ENCODE measurements at places on chromosomes 1 and 21.

DNA sequence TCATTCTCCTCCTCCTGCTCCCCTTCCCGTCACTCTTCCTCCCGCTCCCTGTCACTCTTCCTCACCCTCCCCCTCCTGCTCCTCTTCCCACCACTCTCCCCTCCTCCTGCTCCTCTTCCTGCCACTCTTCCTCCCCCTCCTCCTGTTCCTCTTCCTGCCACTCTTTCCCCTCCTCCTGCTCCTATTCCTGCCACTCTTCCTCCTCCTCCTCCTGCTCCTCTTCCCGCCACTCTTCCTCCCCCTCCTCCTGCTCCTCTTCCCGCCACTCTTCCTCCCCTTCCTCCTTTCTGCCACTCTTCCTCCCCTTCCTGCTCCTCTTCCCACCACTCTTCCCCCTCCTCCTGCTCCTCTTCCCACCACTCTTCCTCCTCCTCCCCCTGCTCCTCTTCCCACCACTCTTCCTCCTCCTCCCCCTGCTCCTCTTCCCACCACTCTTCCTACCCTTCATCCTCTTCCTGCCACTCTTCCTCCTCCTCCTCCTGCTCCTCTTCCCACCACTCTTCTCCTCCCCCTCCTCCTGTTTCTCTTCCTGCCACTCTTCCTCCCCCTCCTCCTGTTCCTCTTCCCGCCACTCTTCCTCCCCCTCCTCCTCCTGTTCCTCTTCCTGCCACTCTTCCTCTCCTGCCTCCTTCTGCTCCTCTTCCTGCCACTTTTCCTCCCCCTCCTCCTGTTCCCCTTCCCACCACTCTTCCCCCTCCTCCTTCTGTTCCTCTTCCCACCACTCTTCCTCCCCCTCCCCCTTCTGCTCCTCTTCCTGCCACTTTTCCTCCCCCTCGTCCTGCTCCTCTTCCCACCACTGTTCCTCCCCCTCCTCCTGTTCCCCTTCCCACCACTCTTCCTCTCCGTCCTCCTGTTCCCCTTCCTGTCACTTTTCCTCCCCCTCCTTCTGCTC lies 28.7 kb upstream of the ARTN start:
- DNase-seq = no peak

GRCh38 chr1:10188133-10188650 lies 22.2 kb upstream of the KIF1B start:
- no peak for DNase-seq

DNA sequence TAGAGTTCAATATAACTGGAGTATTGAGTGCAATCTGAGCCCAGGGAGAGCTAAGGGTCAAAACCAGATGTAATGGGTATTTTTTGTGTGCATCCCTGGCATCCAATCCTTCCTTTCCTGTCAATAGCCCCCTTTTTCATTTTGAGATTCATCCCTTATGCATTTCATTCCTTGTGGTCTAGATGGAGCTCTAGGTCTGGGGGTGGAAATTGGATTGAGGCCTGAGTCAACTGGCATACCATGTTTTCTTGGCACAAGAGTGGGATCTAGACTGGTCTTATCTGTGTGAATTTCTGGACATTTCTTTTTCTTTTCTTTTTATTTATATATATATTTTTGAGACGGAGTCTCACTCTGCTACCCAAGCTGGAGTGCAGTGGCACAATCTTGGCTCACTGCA lies 67.3 kb upstream of the RAB3GAP2 start:
- DNase-seq = no peak

- no peak for DNase-seq
These were observed 107.1 kb downstream of the TLR5 start for GRCh38 chr1:223035724-223036478.

DNA sequence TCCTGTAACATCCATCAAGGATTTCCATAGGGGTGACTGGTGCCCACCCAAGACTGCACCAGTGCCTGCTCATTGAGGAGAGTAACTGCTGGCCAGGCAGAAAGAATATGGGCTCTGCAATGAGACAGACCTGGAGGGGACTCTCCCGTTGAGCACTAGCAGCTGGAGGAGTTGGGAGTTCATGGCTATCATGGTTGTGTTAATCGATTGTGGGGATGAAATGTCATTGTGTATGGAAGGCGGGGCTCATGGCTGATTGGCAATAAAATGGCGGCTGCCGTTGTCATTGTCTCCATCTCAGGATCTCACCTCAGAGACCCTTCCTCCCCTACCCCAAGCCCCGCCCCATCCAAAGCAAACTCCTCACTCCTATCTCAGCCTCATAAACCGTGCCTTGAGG lies 3.9 kb downstream of the TMEM125 start:
- no peak for DNase-seq

GRCh38 chr1:201259476-201260235 lies 23.6 kb upstream of the PKP1 start:
- no peak for DNase-seq

DNA sequence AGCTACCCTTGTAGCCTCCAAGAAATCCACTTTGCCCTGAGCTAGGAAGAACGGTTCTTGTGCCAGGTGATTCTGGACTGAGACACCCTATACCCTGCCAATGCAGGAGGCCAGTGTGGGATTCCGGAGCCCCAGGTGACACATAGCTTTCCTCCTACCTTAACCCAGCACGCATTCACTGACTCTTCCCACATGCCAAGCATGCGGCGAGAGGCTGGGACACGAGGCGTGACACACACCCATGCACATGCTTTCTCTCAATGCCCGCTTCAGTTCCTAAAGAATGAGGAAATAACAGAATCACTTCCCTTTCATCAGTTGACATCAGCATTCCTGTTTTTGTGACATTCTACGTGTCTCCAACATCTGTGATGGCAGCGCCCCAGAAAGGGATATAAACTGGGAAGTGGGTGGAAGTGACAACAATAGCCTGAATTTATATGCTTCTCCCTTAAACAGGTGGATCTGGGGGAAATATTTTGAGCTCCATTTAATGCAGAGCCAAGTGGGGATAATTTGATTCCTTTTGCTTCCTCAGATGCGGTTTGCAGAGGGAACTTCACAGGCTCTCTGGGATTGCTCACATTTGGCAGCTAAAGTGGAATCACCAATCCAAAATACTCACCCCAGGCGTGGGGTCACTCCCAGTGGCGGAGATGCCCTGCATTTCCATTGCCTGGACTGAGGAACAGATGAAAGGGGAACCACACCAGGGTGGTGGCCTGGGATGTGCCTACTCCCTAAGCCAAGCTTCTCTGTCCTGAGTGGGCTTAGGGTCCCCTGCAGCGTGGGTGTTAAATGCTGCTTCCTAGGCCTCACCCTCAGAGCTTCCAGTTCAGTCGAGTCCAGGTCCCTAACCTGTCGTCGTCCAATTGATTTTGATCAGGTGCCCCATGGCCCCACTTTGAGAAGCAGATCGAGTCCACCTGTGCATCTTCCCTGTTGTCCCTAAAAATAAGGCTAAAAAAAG lies 445.1 kb downstream of the SIPA1L2 start:
- DNase-seq = no peak

- no peak for DNase-seq
These were observed 17.1 kb downstream of the ARHGEF16 start for GRCh38 chr1:3471356-3472087.

DNA sequence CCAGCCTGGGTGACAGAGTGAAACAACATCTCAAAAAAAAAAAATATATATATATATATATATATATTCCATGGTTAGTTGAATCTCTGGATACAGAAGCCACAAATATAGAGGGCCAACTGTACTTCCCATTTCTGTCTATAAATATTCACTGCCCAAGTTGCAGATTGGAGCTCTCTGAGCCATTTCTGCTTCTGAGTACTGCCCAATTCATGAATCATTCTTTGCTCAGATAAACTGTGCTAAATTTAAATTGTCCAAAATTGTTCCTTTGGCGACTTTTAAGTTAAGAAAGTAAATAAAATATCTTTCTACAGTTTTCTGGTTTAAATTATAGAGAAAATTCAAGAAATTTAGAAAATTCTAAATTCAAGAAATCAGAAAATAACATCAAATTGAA lies 23.2 kb upstream of the C1orf146 start:
- no peak for DNase-seq

DNA sequence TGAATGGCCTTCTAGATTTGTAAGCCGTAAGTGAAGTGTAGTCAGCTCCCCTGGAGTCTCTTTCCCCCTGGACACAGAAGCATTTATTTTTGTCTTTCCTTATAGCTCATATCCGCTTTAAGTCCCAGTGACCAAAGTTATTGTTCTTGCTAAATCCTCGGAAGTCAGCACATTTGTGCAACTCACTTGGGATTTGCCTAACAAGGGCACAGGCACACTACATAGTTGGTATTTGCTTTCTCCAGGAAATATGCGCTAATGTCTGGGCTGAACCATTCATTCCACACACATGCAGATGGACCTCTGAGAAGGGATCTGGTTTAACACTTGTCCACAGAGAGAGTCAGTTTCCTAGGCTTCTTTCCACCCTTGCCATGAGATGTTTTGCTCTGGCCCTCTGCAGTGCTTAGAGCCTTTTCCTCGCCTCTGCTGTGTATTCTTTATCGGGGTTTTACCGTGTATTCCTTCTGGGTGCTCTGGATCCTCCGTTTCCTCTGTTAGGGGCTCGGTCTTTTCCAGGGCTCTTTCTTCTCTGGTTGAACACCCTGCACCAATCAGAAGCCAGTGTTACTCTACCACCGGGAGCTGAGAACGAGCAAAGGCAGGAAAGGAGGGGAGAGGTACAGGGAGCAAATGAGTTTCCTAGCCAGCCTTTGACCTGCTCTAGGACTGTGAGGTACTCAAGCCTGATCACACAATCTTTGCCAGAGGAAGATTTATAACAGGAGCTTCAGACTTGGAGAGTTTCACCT lies 72.4 kb downstream of the ABCA4 start:
- DNase-seq = no peak

DNA sequence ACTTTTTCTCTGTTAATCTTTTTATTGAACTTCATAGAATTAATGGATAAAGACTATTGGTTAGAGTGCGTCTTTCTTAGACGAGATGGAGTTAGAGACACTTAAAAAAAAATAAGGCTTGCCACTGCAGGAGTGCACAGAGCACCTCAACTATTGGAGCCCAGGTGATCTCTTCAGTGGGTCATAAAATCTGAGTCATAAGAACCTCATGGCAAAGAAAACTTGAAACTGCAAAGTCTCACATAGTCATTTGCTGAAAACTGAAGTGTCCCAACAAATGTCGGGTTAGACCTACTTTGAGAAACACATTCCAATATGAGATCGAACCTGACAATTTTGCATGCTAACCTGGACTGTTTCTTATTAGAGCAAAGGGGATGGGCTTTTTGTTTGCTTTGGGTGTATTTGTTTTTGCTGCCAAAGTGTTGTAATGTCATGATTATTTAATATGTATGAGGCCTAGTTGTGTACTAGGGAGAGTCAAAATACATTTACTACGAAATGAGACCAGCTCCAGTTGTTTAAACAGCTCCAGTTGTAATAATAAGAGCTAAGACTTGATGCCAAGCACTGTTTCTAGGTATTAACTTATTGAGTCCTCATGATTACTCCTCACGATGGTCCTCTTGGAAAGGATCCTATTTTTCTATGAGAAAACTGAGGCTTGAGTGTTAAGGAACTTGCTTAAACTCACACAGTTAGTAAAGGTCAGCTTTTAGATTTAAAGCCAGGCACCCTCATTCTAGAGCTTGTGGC lies 65.1 kb downstream of the DDR2 start:
- DNase-seq = no peak

- no peak for DNase-seq
These were observed 13.7 kb downstream of the FGR start for GRCh38 chr1:27621051-27621920.

DNA sequence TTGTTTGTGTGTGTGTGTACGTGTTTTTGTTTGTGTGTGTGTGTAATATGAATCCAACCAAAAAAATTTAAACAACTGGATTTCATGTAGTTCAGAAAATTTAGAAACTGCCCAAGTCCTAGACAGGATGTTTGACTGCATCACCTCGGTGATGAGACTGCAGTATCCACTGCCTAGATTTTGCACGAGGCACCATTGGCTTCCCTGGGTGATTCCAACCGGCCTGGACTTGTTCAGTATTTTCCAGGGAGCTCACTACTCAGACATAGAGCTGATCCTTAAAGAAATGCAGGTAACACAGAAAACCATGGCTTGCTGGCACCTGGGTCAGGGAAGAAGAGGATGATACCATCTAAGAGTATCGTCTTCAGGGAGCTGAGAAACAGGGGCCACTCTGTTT lies 18.2 kb upstream of the KCNK2 start:
- no peak for DNase-seq

- no peak for DNase-seq
These were observed 352.0 kb downstream of the NUF2 start for GRCh38 chr1:163673759-163674151.

DNA sequence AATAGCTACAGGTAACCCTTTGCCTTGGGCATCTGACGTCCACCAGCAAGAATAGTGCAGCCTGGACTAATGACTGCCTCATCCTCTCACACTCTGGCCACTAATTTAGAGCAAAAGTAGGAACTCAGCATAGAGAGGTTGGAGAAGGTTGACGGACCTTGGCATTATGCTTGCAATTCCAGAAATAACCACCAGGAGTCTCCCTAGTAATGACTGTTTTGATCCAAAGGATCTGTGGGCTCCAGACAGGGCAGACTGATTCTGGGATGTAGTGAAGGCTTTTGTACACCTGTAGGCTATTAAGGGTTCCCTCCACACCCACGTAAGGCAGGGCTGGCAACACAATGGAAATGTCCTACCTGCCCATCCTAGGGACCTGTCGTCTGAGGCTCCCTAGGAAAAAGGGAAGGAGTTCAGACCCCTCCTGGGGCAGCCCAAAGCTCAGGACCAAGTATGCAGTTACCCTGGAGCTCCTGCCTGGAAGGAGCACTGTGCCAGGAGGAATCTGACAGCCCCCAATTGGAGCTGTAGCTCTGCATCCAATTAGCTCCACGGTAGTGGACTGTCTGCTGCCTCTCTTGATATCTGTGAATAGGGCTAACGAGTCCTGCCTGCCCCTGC lies 91.0 kb upstream of the TMEM51 start:
- DNase-seq = no peak

DNA sequence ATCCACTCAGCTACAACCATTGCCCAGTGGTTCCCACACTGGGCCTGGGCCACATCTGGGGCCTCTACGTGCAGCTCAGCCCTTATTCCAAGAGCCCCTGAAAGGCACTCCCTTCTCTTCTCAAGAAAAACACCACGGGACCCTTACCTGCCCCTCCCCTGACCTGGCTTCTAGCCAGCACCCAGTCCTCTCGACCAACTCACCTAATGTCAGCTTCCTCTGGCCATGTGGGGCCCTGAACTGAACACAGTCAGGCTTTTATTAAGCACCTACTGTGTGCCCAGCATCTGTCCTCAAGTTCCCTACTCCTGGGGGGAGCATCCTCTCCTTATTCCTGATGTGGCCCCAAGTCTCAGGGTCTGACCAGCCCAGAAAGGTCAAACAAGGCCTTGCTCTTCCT lies 208.4 kb downstream of the MATN1 start:
- no peak for DNase-seq
